Central memory CD4-positive, alpha-beta T cell (primary cell): ENCODE measurements at places on chromosomes 2 and 18.
A peak's percentile ranks its signal among the peaks of the same experiment; 100 is the strongest.

GRCh38 chr2:11582862-11583752 is 49.3 kb downstream of the GREB1 start:
- peak; percentile 16 for DNase-seq

- DNase-seq: no peak
Measured at GRCh38 chr18:3041843-3042242, 28.9 kb upstream of the LPIN2 start.

GRCh38 chr2:95357717-95358280 is 44.7 kb upstream of the FAHD2A start:
- DNase-seq: no peak

DNA sequence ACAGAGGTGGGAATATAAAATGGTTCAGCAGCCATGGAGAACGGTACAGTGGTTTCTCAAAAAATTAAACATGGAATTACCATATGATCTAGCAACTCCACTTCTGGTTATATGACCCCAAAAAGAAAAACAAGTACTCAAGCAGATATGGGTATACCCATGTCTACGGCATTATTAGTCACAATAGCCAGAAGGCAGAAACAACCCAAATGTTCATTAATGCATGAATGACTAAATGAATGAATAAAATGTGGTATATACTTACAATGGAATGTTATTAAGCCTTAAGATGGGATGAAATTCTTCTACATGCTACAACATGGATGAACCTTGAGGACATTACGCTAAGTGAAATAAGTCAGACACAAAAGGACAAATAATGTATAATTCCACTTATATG is 266.8 kb upstream of the FBXO11 start:
- no peak for DNase-seq

DNA sequence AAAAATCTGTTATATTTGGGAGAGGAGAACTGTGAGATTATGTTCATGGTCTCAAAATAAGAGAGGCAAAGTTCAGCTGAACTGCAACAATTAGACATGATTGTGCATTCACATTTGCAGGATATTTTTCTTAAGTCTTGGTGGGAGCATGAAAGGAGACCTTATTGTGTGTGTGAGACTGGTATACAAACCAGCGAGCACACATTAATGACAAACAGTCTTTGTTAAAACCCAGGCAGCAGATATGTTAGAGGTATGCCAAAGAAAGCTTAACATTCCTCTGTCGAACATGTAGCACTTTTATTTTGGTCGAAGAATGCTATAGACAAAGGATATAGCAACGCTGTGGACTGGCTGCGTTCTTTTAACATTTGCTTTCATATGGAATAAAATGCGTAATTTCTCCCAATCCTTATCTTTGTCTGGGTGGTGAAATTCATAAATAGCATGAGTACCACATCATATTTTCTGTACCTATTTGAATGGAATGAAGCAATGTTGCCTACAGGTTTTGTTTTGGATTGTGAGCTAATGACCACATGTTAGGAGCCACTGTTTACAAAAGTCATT is 88.4 kb downstream of the ICOS start:
- no peak for DNase-seq

GRCh38 chr2:203650860-203651613 is 55.4 kb upstream of the CD28 start:
- no peak for DNase-seq

DNA sequence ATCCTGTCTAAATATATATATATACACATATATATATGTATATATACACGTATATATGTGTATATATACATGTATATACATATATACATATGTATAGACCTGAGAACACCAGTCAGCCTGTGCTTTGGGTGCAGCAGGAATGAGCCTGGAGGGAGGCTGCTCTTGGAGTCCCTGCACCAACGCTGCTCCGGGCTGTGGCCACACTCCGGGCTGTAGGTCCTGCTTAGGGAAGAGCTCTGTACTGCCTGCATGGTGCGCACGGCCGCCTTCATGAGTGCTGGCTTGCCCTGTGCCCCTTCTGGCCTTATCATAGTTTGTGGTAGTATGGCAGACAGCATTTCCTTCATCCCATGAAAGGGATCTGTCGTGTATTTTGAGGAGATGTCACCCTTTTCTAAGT is 360.9 kb downstream of the TDRD15 start:
- no peak for DNase-seq

DNA sequence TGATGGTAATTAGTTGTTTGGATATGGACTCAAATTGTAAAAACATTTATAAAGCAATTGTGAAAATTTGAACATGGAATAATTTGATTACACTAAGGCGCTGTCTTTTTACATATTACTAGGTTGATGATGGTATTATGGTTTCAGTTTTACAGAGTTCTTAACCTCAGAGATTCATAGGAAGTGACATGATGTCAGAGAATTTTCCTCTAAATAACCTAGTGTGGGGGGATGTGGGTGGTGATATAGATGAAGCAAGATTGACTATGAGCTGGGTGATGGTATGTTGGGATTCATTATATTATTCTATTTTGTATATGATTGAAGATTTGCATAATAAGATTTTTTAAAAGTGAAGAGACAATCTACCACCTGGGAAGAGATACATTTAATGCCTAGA is 45.9 kb upstream of the ATP5MC3 start:
- no peak for DNase-seq

GRCh38 chr2:121350402-121350775 is 65.4 kb upstream of the TFCP2L1 start:
- DNase-seq: no peak

DNA sequence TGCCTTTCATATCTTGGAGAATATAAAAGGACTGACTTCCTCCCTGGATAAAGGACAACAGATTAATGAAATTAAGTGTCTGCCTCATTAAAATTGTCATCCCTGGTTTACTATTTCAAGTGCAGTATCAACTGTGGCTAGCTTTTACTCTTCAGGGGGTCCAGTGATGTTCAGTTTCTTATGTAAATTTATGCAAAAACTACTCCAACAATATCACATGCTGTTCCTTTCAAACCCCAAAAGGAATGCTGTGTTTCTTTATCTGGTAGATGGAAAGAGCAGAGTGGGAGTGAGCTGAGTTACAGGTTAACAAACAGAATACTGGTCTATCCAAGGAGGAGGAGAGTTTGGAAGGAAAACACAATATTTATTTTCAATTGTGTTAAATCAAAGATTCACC is 283.7 kb upstream of the VWC2L start:
- no peak for DNase-seq

GRCh38 chr2:196131949-196132925 is 39.1 kb downstream of the STK17B start:
- peak; percentile 53 for DNase-seq

DNA sequence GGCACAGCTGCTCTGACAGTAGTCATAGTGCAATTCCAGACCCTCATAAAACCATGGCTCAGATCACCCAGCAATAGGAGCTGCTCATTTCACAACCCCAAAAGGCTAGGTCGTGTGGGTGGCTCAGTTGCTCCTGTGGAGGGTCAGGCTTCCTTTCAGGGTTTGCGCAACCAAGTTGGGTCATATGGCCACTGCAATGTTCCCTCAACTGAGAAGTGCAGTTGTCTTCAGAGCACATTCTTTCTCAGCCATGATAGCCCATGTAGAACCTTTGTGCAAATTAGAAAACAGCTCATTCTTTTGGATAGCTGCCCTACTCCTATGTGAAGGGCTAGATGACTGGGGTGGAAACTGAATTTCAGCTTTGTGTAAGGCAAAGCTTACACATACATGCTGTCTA is 3.2 kb downstream of the SERPINB13 start:
- no peak for DNase-seq

DNA sequence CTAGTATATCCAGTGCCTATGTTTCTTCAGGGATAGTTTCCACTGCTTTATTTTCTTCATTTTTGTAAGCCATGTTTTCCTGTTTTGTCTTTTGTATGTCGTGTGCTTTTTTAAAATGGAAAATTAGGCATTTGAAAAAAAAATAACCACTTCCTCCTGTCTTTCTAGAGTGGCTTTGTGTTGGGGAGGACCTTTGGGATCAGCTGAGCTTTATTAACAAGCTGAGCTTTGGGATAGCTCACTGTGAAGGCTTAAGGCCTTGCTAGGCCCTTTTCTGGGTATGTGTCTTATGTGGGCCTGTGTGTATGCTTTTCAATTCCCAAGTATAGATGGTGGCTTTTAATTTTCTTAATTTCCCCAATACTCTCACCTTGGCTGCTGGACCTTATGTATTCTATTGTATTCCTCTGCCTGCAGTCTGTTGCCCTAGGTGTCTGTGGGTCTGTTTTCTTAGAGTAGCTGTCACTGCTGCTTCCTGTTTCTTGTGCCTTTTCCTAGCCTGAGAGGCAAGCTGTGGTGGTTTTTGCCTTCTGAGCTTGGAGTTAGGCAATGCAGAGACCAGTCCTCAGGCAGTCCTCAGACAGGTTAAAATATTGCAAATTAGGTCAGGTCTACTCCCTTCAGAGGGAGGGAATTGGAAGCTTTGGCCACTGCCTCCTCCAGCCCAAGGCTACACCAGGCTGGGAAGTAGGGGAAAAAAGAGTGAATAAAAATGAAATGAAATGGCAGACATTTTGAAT is 134.7 kb downstream of the LDLRAD4 start:
- DNase-seq: no peak

DNA sequence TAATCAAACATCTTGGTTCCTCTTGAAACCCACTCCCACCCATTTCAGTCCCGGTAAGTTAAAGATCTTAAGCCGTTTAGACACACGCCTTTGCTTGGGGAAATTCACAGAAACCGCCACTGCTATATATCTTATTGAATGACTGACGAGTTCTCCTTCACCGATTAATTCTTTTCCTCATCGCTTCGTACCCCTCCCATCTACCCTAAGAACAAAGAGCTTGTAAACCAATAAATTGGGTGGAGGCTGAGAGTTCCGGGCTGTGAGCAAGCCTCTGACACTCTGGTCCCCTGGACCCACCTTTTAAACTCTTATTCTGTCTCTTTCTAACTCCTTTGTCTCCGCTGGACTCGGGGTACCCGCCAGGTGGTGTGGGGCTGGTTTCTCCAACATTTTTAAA is 30.6 kb downstream of the TMEM131 start:
- DNase-seq: no peak

DNA sequence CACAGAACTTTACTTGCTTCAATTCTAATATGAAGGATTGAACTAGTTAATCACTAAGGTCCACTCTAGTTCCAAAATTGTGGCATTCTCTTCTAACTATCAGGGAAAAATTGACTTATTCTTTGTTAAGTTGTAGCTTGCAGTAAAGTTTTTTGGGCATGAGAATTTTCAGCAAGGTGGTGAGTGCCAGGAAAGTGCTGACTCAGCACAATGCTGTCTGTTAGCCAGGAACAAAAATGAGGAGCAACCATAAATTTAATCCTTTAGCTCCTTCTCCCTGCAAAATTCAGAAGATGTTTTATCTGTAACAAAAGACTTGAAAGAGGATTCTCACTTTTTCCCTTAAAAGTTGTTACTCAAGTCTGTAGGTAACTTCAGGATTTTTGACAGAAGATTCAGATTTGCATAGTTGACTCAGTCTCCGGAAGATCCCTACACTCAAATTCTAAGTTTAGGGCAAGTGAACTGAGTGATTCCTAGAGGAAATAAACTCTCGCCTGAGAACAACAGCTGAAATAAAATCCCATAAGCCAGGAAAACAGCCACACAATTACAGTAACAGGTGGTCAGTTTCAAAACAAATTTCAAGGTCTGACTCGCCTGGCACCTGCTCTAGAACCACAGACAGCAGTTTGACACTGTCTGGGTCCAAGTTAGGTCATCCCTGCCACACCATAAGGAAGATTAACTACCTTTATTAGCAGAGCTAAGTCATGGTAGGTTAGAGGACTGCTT is 20.2 kb upstream of the DARS1 start:
- DNase-seq: no peak

- no peak for DNase-seq
Measured at GRCh38 chr2:65553504-65554074, 121.2 kb upstream of the SPRED2 start.

DNA sequence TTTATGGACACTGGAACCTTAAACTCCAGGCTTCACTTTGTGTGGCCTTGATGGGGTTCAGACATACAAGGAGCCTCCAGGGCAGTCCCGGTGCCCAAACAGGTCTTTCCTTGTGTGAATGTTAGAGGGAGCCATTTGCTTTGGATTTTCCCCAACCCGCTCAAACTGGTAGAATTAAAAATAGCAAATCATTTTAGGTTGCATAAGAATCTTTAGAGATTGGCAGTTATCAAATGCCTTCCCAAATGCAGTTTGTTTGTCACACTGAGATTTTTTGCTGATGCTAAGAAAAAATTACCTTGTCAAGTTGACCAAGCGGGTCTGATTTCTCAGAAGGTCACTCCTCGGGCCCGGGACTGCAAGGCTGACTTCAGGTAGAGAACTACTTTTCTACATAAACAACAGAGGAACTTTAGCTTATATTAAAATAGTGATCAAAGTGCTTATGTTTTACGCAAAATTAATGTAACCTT is 36.4 kb downstream of the ATP6V1C2 start:
- DNase-seq: no peak

DNA sequence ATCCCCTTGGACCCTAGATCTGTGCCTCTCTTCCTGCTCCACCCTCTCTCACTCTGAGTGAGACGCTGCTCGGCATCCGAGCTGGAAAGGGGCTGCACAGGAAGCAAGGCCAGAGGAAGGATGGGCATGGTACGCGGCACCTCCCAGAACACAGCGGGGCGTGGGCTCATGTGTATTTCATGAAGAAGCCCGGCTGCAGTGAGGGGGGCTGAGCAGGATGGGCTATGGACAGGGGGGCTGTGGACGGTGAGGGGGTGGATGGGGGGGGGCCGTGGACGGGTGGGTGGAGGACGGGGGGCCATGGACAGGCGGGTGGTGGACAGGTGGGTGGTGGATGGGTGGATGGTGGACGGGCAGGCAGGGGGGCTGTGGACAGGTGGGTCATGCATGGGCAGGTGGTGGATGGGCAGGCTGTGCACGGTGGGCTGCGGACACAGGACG is 28.5 kb downstream of the SLC66A2 start:
- no peak for DNase-seq

GRCh38 chr2:95008996-95009395 is 16.5 kb upstream of the MAL start:
- no peak for DNase-seq

GRCh38 chr2:50255931-50256330 is 776.0 kb downstream of the NRXN1 start:
- no peak for DNase-seq

- no peak for DNase-seq
Measured at GRCh38 chr18:32301361-32301760, 111.5 kb downstream of the MEP1B start.

GRCh38 chr2:133581010-133581760 is 12.9 kb upstream of the NCKAP5 start:
- DNase-seq: no peak

- DNase-seq: no peak
Measured at GRCh38 chr2:33485051-33485450, 8.6 kb downstream of the RASGRP3 start.

DNA sequence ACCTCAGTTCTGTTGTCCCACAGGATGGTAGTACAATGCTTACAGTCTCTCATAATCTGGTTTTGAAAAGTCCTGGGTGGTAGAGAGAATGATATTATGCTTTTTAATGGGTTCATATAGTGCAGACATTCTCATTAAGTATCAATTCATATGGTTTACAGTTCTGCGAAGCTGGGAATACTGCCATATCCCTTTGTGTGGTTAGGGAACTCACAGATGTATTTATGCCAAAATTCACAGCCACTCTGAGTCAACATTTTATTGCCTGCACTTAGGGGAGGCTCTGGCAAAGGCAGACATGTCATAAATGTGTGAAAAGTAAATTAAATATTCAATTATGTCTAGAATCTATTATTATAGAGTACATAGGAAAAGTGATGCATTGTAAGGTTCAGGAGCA is 808.2 kb downstream of the SUCLG1 start:
- DNase-seq: no peak
